ENCODE measurements at places on chromosomes 3 and 15. TPM values are rescaled to one million over a fixed set of nuclear protein-coding genes. Genes with fewer than 3 reads are reported as not detected.

Gene TERC
- total RNA-seq: 374 TPM

Gene GOLGA6L10
- total RNA-seq: not detected

Gene GOLGA8N
- 4.0 TPM for total RNA-seq

Gene THAP10
- 1.5 TPM for total RNA-seq

Gene TUSC7
- total RNA-seq: not detected

Gene STRIT1
- not detected for total RNA-seq

Gene BOC
- total RNA-seq: 15.7 TPM

Gene GPR171
- total RNA-seq: not detected

Gene NEK10
- 0.98 TPM for total RNA-seq

Gene WDR93
- total RNA-seq: 0.39 TPM

Gene TMEM62
- total RNA-seq: 3.8 TPM

Gene ARPC4
- total RNA-seq: 256 TPM

Gene LCTL
- 0.43 TPM for total RNA-seq

Gene TEX55
- total RNA-seq: not detected
